ENCODE measurements at places on chromosomes 3 and 15. TPM values are rescaled to one million over a fixed set of nuclear protein-coding genes. Genes with fewer than 3 reads are reported as not detected.

The MESP2 gene
- not detected for total RNA-seq

DNA sequence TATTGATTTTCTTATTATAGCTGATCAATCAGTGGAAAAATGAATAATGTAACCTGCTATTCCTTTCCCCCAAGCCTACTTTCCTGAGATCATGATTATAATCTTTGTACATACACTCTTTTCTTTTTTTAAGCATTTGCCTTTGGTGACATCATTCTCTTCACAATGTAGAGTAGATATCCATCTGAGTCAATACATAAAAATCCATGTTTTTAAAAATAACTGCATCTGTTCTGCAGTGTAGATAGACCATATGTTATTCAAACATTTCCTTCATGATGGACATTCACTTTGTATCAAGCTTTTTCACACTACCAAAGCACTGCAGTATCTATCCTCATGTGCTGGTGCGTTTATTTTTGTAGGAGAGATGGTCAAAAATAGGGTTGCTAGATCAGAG is 211.1 kb downstream of the PTPRG start:
- no peaks in the 10 kb centered on the region for H3K36me3 ChIP-seq
- H3K4me1 ChIP-seq: no peaks in the 10 kb centered on the region
- H3K27me3 ChIP-seq: no peaks in the 10 kb centered on the region
- no peak overlapping the region for H3K4me3 ChIP-seq

DNA sequence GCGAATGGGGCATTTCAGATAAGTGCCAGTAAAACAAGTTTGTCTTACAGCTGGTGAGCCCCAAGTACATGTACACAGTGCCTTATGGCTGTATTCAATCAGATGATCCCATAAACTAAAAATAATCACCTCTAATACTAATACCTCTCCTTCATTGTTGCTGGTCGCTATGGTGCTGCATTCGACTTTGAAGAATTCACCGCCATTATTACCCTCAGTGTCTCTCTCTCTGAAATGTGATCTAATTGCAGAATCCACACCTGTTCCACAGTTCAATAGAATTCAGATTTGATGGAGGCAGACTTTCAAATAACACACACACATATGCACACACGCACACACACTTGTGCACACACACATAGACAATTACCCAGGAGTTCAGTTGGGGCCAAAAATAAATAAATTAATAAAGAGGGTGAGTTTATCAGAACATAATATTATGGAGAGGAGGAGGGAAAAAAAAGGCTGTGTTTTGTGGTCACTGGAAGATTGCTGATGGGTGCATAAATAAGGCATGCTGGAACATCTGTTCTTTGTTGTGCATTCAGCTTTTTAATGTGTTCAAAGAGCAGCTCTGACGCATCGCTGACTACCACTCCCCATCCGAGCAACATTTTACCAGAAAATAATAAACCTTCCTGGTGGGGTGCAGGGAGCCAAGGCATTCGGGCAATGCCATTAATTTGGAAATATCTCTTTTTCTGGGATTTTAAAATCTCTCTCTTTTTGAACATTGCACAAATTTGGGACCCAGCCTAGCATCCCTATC is 235.7 kb downstream of the SATB1 start:
- H3K27me3 ChIP-seq: no peaks in the 10 kb centered on the region
- H3K36me3 ChIP-seq: no peaks in the 10 kb centered on the region
- H3K4me3 ChIP-seq: no peak overlapping the region
- no peak for DNase-seq
- no peak overlapping the region for H3K27ac ChIP-seq

DNA sequence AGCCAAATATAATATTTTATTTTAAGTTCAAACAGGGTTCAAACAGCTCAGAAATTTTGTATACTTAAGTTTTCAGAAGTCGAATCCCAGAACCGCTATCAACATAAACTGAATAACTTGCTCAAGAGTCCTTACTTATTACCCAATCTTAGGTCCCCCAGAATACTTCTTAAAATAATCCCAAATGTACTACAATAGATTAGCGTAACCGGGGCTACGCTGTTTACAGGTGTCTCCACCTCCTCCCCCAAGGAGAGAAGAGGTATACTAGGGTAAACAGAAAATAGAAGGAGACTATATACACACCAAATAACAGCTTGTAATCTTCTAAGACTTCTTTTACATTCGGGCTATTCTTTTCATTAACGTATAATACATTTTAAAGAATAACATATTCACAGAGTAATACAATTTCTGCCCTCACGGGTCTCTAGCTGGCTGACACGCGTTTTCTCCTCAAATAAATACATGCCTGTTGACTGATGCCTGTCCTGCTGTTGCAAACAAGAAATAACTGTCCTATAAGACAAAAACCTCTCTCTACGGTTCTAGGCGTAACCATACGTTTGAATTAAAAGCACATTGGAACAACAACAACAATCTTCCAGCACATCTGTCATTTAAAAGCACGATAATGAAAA is 1.3 kb downstream of the DENND4A start:
- no peaks in the 10 kb centered on the region for H3K27me3 ChIP-seq
- H3K27ac ChIP-seq: peak overlapping the region; percentile 97
- DNase-seq: no peak
- peaks cover 28% of the 10 kb centered on the region for H3K4me1 ChIP-seq
- H3K4me3 ChIP-seq: peak overlapping the region; percentile 73
- H3K36me3 ChIP-seq: no peaks in the 10 kb centered on the region

- DNase-seq: no peak
- no peak overlapping the region for H3K4me3 ChIP-seq
- H3K36me3 ChIP-seq: peaks cover 6% of the 10 kb centered on the region
- H3K27ac ChIP-seq: no peak overlapping the region
- H3K4me1 ChIP-seq: no peaks in the 10 kb centered on the region
Observed at GRCh38 chr15:48432688-48433087, 101.5 kb downstream of the DUT start.

GRCh38 chr15:66884661-66885237 is 180.7 kb upstream of the SMAD3 start:
- no peak overlapping the region for H3K4me3 ChIP-seq
- peak overlapping the region; percentile 81 for H3K27ac ChIP-seq
- DNase-seq: peak; percentile 63
- H3K4me1 ChIP-seq: peaks cover 20% of the 10 kb centered on the region
- no peaks in the 10 kb centered on the region for H3K36me3 ChIP-seq

- no peaks in the 10 kb centered on the region for H3K27me3 ChIP-seq
- no peaks in the 10 kb centered on the region for H3K36me3 ChIP-seq
- no peak for DNase-seq
- H3K4me1 ChIP-seq: peaks cover 35% of the 10 kb centered on the region
- H3K27ac ChIP-seq: peak overlapping the region; percentile 4
- no peak overlapping the region for H3K4me3 ChIP-seq
Observed at GRCh38 chr15:90046911-90047392, 45.8 kb downstream of the ZNF710 start.
